A172 (cell line): ENCODE measurements at places on chromosomes 16 and 17. TPM values are rescaled to one million over a fixed set of nuclear protein-coding genes. Genes with fewer than 3 reads are reported as not detected.

- no peak for DNase-seq
These were observed 20.1 kb downstream of the HSD17B2 start for GRCh38 chr16:82055117-82055516.

DNA sequence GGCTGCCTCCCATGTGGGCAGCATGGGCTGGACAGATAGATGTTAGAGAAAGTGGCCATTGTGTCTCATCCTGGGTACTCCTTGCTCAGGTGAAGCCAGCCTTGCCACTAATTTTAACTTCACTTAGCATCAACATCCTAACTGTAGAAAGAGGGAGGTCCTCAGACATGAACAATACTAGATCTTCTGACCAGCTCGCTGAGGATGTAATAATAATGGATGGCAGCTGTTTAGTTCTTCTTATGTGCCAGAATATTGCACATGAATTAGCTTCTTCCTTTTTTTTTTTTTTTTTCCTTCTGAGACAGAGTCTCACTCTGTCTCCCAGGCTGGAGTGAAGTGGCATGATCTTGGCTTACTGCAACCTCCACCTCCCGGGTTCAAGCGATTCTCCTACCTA, 232.4 kb downstream of the CCDC182 start:
- DNase-seq, result no peak

- DNase-seq, result no peak
These were observed 247.9 kb upstream of the RPL38 start for GRCh38 chr17:73955616-73956015.

- DNase-seq, result no peak
These were observed 19.3 kb downstream of the SPECC1 start for GRCh38 chr17:20028443-20028842.

GRCh38 chr17:73482251-73482716, 162.0 kb downstream of the SDK2 start:
- DNase-seq, result no peak

DNA sequence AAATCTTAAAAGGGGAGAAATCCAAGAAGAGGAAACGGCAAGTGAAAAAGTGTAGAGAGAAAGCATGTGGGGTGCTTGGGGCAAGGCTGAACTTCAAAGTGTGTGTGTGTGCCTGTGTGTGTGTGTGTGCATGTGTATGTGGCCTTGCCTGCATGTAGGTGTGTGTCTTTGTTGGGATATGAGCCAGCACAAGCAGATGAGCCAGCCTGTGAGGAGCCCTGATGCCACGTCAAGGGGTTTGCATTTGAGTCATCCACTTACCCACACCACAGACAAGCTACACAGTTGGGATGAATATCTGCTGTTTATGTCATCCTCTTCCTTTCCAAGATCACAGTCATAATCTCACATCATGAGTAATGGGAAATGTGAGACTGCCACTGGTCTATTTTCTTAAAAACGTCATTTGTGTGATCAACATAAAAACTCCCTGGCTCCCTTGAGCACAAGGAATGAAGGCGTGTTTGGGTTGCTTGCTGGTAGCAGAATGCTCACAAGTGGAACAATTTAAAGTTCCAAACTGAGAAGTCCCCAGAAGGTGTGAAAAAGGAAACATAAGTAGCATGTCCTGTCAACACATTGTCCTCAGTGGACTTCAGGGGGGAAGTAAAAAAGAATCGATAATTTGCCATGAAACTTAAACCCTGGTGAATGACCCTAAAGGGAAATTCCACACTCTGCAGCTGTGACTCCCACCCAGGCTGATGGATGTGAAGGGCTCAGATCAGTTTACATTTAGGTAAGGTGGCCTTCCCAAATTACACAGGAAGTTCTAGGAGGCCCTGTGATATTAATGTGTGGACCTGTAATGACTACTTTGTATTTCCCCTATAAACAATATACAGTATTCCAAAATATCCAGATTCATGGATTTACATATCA, 14.7 kb downstream of the KCTD19 start:
- DNase-seq, result peak; percentile 99

DNA sequence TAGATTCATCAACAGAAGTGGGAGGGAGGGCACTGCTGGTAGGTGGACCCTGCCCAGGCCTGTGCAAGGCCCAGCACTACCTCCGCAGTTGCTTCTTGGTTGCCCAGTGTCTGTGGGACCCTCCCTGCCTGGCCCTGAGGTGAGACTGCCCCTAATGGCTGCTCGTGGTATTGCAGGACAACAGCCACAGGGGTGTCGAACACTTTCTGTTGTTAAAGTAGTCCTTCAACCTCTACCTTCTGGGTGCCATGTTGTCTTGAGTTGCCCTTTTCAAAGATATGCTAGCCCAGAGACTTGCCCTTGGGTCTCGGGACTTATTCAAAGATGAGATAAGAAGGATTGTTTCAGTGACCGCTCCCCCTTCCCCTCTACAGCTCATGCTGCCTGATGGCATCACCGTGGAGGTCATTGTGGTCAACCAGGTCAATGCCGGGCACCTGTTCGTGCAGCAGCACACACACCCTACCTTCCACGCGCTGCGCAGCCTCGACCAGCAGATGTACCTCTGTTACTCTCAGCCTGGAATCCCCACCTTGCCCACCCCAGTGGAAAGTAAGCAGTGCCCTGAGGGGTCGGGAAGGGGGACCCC, 29.1 kb downstream of the AKAP1 start:
- DNase-seq, result no peak

DNA sequence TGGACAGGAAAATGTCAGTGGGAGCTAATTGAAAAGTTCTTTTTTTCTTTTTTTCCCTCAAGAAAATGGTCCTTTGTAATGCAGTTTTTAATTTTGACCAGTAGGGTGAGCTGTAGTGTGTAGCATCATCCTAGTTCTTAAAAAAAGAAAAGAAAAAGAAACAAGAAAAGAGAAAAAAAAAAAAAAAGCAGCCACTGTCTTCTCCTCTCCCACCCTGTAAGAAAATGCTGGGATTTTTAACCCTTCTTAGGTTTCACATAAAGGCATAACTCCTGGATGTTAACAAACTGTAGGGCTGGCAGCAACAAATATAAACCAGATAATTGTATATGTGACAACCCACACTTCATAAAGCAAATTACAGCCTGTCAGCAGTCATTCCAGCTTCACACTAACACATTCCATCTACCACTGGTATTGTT, 78.1 kb downstream of the SKAP1 start:
- peak; percentile 49 for DNase-seq

DNA sequence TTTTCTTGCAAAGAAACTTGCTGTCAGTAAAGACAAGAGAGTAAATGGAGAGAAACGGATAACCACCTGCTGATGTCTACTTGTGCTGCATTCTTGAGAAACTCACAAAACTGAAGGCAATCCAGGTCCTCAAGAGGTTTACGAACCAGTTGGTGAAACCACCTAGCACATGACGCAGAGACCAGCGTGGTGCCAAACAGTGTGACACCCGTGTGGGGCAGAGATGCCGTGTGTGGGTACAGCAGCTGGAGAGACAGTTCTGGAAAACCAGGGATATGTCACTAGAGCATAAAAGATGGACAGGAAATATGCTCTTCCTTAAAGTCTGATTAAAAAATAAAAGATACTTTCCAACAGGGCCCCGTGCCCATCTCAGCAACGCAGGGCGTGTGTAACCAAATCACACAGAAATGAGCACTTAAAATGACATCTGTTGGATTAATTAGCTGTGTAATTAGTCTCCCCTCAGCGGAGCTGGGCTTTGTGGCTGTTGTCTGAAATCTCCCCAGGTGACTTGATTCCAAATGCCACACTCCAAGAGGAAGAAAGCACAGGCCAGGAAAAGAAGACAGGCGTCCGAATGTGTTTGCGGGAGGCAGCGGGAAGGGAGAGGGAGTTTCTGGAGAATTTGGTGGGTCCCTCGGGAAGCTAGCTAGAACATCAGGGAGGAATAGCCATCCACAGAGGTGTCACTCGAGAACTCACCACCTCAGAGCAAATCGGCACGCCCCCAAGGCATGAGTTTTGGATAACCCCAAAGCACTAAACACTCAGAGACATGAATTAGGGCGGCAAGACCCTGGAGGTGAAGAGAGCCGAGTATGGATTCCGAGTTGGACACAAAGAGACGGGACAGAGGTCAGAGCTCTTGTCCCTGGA, 109.8 kb downstream of the ZFHX3 start:
- DNase-seq, result no peak

DNA sequence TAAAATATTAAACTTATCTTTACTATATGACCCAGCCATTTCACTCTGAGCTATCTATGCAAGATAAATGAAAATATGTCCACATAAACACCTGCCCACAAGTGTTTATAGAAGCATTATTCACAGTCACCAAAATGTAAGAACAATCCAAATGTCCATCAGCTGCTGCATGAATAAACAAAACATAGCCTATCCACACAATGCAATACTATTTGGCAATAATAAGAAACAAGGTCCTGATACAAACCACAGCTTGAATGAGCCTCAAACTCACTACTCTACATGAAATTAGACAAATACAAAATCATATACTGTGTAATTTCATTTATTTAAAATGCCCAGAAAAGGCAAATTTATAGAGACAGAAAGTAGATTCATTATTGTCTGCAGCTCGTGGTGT, 355.1 kb downstream of the CDH8 start:
- DNase-seq, result no peak

GRCh38 chr16:4574919-4575705, 19.0 kb downstream of the C16orf96 start:
- no peak for DNase-seq

DNA sequence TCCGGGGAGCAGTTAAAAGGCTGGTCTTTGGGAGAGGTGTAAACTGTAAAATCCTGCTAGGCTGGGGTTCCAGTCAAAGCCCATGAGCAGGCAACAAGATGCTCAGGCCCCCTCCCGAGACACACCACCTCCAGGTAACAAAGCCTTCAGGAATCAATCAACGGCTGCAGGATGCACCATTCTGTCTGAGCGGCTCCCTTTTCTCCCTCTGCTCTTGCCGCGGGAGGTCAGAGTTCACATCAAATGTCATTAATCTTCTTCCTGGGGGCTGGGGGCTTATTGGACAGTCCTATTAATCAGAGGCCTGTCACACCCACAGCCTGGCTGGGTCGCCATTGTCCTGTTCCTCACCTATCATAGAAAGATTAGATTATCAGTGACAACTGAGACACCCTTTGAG, 11.9 kb upstream of the CCDC182 start:
- DNase-seq, result no peak

GRCh38 chr16:63497408-63497807, 1461.2 kb upstream of the CDH8 start:
- no peak for DNase-seq

GRCh38 chr17:65287040-65287439, 149.9 kb downstream of the RGS9 start:
- peak; percentile 88 for DNase-seq

GRCh38 chr17:76000016-76000754, 470 bp upstream of the CDK3 start:
- no peak for DNase-seq

- DNase-seq, result no peak
These were observed 20.3 kb downstream of the G6PC1 start for GRCh38 chr17:42920922-42921321.

DNA sequence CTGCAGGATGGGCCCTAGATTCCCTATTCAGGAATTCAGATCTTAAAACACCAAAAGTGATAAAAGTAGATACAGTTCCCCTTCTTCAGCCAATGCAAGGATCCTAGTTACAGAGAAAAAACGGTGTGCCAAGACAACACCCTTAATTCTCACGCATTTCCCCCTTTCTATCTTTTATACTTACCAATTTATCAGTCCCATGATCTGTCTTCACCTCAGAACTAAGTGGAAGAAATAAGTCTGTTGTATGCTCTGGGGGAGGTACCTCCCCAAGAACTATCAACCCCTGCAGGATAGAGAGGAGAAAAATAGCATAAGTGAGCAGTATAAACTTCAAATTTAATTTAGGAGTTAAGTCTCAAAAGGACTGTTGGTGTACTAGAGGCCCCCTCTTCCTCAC, 83.2 kb downstream of the STH start:
- no peak for DNase-seq

DNA sequence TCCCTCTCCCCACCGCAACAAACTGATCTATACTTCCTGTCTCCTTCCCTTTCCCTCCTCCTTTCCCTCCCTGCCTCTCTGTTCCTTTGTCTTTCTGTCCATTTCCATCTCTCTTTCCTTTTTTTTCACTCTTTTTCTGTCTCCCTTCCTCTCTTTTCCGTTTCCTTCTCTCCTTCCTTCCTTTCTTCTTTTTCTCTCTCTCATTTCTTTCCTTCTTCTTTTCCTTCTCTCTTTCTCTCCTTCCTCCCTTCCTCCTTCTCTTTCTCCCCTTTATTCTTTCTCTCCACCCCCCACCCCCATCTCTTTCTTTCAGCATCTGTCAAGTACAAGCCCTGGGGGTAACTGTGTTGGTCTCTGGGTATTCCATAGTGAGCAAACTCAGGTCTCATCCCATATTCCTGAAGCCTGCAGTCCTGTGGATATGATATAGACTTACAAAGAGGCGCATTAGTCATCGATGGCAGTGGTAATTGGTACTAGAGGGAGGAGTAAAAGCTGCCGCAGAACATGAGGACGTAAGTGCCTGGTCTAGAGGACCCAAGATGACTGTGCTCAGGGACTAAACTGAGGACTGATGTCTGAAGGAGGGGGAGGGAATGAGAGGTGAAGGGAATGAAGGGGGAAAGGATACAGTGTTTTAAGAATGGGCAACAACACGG, 50.4 kb downstream of the VAT1L start:
- no peak for DNase-seq

GRCh38 chr17:47301831-47302230, 21.9 kb upstream of the EFCAB13 start:
- no peak for DNase-seq

DNA sequence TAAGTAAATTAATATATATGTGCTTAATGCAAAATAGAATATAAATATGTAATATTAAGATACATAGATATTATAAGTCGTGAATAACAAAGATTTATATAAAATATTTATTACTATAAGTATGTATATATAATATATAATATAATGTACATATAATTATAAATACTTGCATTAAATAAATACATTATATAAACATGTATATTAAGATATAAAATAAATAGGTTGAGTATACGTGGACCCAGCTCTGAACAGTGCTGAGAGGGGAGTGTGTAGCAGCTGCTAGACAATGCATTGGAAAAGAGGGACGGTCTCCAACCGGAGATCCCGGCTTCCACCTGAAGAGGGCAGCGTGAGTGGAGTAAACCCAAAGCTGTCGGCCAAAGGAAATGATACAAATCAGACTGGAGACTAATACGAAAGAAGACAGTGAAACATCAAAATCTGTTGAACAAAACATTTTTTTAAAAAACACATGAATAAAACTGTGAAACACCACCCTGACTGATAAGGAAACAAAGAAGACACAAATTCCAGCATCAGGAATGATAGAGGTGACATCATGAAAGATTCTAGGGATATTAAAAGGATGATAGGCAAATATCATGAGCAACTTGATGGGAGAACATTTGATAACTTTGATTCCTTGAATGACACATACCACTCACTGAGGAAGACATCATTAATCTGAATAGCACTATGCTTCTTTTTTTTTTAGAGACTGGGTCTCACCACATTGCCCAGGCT, 125.4 kb upstream of the CHMP6 start:
- DNase-seq, result peak; percentile 67

- DNase-seq, result peak; percentile 8
These were observed 725 bp downstream of the ABCA3 start for GRCh38 chr16:2339521-2340484.

Gene SMIM5
- total RNA-seq, result 0.07 and 0.26 TPM in 2 replicates

Gene GP1BA
- 0.17 TPM in 1 of 2 replicates, not detected in the other for total RNA-seq

Gene CA5A
- total RNA-seq, result not detected in 2 replicates

Gene ABCA3
- 17.3 and 19.5 TPM in 2 replicates for total RNA-seq

Gene GPRC5B
- total RNA-seq, result 23.9 and 41.0 TPM in 2 replicates

Gene KRT32
- 0.12 TPM in 1 of 2 replicates, not detected in the other for total RNA-seq

Gene CDC42EP4
- total RNA-seq, result 42.1 and 53.8 TPM in 2 replicates

Gene CDH8
- 3.5 and 8.2 TPM in 2 replicates for total RNA-seq

Gene PTGES3L
- 0.41 and 0.43 TPM in 2 replicates for total RNA-seq

Gene GPR179
- total RNA-seq, result 0.46 TPM in 1 of 2 replicates, not detected in the other

Gene ACSM2A
- not detected in 2 replicates for total RNA-seq
